ENCODE measurements at places on chromosomes 16 and 17.

DNA sequence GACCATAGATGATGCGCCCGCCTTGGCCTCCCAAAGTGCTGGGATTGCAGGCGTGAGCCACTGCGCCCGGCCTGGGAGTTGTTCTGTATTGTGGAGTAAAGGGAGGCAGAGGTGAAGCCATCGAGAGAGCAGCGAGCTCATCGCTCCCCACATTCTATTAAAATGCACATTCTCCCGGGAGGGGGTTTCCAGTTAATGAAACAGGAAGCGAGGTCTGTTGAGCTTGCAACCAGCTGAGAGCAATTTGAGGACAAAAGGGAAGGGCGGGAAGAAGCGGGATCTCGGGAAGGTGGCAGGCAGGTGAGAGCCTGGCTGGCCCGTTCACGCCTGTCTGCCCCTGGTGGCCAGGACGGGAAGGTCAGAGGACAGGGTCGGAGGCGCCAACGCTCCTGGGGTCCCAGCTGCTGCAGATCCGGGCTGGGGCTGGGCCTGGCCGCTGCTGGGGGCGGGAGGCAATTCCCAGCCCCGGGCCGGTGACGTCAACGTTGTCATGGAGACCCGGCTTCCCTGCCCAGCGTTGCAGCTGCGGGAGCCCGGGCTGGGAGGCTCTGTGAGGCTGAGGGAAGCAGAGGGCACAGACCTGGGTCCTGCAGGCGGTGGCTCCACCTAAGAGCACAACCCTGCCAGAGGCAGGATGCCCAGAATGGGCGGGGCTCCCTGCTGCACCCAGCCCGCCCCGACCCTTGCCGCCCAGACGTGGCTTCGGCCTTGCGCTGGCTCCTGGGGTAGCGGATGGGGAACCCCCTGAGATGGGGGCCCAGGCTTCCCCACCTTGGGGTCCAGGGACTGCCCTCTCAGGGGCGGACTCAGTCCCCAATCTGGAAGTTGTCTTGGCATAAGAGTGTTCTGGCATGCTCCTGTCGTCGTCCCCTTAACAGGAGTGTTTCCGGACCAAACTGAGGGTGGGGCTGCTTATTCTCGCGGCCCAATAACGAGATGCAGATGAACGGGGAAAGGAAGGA, 48.7 kb upstream of the PLCG2 start:
- peak; percentile 24 for DNase-seq

- DNase-seq, result no peak
Observed at GRCh38 chr16:19014461-19014860, 30.7 kb downstream of the TMC7 start.

DNA sequence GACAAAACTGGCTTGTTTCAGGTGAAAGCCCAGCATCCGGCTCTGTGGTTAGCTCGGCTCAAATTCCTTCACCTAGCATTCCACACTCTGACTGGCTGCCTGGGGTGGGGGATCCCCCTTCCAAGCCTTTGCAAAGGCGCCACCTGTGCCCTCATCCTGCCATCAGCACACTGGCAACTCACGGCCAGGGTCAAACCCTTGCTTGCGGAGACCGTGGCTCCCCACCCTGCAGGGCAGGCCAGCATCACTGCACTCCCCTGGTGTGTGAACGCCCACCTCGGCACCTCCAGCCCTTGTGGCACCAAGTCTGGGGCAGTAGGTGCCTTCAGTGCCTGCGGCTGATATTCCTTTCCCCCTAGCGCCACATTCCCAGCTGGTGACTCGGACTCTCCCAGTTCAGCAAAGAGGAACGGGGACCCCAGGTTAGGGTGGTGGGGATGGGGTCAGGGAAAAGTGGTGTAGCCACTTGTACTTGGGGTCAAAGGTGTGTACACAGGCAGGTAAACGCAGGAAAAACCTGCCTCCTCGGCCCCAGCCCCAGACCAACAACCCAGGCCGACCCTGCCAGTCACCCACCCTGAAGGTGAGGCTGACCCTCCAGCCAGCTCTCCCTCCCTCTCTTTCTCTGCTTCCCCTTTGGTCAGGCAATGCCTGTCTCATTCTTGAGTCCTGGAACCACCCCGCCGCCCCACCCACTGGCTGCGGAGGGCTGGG, 1.1 kb downstream of the FLII start:
- no peak for DNase-seq

GRCh38 chr17:40532520-40533253, 31.3 kb upstream of the TNS4 start:
- DNase-seq, result no peak

DNA sequence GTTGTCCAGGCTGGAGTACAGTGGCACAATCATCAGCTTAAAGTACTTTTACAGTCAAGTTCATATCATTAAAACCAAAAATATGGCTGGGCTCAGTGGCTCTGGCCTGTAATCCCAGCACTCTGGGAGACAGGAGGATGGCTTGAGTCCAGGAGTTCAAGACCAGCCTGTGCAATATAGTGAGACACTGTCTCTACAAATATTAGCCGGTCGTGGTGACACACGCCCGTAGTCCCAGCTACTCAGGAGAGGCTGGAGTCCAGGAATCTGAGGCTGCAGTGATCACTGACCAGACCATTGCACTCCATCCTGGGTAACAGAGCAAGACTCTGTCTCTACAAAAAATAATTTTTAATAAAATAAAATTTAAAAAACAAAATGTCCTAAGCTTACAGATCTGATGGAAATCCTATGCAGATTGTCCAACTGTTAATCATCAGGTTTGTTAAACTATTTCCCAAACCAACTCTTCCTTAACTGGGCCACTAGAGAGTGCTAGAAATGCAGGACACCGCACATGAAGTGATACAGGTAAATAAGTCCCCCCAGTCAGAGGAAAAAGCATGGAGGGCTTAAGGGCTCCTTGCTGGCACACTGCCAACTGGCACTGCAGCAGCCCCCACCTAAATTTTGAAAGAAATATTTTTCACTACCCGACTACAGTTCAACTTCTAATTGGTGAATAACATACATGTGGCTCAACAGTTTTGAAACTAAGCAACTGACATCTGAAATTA, 2.8 kb downstream of the USP22 start:
- no peak for DNase-seq

DNA sequence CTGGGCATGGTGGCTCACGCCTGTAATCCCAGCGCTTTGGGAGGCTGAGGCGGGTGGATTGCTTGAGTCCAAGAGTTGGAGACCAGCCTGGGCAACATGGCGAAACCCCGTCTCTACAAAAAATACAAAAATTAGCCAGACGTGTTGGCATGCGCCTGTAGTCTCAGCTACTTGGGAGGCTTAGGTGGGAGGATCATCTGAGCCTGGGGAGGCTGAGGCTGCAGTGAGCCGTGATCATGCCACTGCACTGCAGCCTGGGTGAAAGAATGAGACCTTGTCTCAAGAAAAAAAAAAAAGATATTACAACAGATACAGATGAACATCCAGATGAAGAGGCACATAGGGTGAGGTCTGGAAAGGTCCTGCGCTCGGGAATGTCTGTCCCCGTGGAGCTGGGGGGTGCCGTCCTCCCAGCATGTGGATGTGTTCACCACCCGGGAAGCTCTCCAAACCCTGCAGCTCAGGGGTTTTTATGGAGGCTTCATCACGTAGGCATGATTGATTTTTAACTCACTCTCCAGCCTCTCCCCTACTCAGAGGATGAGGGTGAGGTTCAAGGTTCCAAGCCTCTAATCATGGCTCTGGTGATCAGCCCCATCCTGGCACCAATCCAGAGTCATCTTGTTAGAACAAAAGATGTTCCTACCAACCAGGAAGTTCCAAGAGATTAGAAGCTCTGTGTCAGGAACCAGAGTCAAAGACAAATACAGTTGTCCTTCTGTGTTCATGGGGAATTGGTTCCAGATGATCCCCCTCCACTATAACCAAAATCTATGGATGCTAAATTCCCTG, 85.0 kb upstream of the DNAJA2 start:
- DNase-seq, result no peak

GRCh38 chr17:3029213-3029913, 34.0 kb downstream of the OR1D5 start:
- no peak for DNase-seq

DNA sequence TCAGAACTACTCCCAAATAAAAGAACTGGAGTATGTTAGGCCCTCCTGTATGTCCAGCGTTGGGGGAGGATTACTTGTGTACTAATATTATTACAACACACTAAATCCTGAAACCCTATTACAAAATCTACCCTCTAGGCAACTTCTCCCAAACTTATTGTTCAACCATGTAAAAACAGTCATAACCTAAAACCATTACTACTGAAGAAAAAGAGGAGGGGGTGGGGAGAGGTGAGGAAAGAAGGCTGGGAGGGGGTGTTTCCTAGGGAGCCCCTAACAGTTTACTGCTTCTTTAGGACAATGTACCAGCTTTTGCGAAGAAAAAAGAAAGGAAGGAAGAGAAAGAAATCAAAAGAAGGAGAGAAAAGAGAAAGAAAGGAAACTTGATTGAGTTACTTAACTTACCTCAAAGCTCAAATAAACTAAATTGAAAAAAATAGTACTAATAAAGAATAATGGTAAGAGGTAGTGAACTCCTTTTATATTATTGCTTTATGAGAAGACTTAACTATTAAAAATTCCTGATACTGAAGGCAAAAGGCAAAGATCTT, 2.3 kb downstream of the SALL1 start:
- no peak for DNase-seq

- no peak for DNase-seq
Observed at GRCh38 chr16:4018391-4018790, 97.9 kb downstream of the ADCY9 start.

DNA sequence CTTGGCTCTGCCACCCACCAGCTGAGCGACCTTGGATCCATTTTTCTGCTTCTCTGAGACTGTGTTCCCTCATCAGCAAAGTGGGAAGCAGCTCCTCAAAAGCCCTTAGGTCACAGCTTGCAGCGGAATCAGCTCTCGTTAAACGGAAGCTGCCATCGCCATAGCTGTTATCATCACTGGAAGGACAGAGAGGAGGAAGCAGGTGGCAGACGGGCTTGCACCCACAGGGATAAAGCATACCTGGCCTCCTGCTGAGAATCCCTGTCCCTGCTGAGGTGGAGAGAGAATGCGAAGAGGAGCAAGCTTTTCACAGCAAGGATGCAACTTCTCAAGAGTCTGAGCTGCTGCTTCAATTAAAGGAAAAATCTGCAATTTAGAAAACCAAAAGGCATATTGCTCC, 106.6 kb downstream of the CLEC16A start:
- no peak for DNase-seq

GRCh38 chr16:21071741-21072140, 78.9 kb downstream of the DNAH3 start:
- DNase-seq, result no peak

GRCh38 chr17:29219378-29220047, 27.1 kb upstream of the CRYBA1 start:
- DNase-seq, result peak; percentile 67

DNA sequence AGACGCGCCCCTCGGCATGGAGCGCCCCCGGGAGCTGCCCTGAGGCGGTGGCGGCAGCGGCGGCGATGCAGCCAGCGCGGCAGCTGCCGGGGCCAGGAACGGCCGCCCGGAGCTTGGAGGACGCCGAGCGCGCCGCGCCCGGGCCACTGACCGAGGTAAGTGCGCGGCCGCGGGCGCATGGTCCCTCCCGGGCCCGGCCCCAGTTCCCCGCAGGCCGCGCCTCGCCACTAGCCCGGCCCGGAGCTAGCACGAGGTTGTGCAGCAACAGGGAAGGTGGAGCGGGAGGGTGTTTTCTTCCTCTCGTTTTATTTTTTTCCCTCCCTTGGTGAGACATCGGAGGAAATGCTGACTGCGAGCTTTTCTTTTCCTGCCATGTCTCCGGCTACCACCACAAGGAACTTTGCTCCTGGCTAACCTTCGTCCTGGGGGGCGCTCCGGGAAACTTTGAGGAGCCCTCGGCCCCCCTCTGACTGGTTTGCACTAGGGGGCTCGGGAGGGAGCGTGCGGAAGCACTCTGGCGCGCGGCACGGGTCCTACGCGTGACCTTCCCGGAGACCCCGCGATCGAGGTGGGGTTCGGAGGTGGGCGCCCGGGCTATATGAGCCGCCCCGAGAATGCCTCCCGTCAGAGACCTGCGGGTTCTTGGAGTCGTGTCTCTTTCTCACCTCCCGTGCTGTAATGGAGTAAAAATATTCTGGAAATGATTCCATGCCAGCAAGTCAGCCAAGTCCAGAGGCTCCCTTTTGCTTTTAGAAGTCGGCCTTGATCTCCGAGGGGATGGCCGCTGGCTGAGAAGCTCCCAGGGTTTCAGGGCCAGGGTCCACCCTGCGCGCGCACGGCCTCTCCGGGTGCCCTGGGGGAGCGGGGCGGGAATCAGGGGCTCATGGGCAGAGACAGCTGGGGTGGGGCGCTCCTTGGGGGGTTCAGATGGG, 868 bp downstream of the KCNJ12 start:
- DNase-seq, result no peak

DNA sequence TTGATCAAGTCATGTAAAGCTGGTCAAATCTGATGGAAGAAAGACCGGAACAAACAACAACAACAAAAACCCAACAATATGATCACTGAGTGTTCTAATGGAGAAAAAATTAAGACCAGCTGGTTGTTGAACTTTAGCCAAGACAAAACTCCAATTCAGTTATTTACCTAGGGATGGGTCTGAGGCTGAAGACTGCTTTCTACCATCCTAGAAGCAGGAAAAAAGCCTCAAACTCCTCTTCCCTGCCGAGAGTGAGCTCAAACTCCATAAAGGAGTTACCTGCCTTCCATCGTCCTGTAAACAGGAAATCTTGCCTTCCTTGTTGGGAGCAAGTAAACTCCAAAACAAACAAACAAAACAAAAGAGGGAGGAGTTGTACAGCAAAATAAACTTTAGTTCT, 23.1 kb upstream of the TMEM98 start:
- no peak for DNase-seq

- DNase-seq, result peak; percentile 26
Observed at GRCh38 chr16:26645614-26646013, 421.1 kb upstream of the C16orf82 start.

GRCh38 chr17:81487487-81488275, 24.9 kb downstream of the ACTG1 start:
- DNase-seq, result peak; percentile 63

DNA sequence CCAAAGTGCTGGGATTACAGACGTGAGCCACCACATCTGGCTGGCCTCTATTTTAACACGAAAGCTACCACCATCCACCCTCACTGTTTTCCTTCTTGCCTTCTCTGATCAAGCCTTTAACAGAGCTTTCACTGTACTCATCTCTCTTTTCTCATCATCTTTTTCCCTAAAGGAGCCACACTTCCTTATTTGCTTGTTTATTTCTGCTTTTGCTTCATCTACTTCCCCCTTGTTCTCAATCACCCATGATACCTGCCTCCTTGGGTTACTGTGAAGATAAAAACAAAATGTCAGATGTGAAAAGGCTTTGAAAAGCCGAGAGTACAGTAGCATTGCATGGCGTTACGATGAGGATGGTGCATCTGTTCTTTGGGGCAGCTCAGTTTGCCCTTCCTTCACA, 79.9 kb downstream of the ZNF18 start:
- no peak for DNase-seq

DNA sequence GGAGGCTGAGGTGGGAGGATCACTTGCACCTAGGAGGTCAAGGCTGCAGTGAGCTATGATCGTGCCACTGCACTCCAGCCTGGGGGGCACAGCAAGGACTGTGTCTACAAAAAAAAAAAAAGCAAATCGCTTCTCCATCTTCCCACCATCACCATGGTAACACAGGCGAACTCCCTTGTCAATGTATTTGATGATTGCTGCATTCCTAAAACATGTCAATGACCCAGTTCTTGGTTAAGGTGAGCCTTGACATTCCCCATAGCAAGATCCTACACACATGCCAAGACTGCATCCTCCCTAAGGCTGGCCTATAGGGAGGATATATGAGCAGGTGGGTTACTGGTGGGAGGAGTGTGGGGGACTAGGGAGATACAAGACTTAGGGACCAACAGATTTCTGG, 12.2 kb downstream of the CNTNAP1 start:
- DNase-seq, result no peak
